ENCODE measurements at places on chromosomes 4 and X. TPM values are rescaled to one million over a fixed set of nuclear protein-coding genes. Genes with fewer than 3 reads are reported as not detected.

TMEM144 gene
- 8.3 TPM for total RNA-seq

FAM9B gene
- total RNA-seq = not detected

PJA1 gene
- total RNA-seq = 15.7 TPM

SERPINA7 gene
- total RNA-seq = not detected

MAGEA9B gene
- not detected for total RNA-seq

PCDH11X gene
- total RNA-seq = not detected

ZFP42 gene
- not detected for total RNA-seq

GPC4 gene
- total RNA-seq = 2.8 TPM

CWH43 gene
- not detected for total RNA-seq

BRS3 gene
- total RNA-seq = not detected

GRCh38 chr4:82811838-82812341 lies 13.3 kb upstream of the SCD5 start:
- DNase-seq = no peak

DNA sequence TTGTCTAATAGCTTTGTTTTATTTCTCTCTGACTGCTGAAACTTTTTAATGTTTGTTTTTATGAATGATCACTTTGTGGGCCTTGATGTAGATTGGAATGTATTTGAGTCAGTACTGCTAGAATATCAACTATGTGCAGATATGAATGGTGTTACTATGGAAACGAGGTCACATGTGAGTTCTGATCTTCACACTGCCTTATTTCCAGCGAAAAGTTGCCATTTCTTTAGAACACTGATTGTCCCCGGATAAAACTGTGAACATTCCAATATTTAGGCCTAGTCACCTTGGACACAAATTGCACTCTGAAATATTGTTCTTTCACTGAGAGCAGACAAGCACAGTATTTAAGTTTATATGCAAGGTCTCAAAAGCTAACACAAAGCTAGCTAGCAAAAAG lies 27.2 kb upstream of the MAGED1 start:
- DNase-seq = peak; percentile 16

DNA sequence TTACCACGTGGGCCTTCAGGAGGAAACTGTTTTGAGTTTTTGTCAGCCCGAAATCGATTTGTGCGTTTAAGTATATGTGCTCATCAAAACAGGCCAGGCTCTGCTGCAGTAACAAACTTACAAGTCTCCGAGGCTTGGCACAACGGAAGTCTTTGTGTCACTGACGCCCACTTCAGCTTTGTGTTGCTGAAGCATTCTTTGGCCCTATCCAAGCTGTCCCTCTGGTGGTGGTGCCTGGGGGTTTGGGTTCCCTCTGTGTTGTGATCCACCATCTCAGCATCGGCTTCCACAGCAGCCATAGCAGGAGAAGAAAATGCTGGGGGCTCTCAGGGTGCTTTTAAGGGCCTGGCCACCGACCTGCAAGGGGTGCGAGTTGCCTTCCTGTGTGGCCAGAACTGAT lies 176.4 kb downstream of the PTTG2 start:
- DNase-seq = no peak

- no peak for DNase-seq
Measured at GRCh38 chr4:7075962-7076695, 8.3 kb upstream of the GRPEL1 start.

- DNase-seq = no peak
Measured at GRCh38 chr4:33080275-33080674, 2360.1 kb downstream of the PCDH7 start.

GRCh38 chrX:55109306-55109705 lies 20.5 kb downstream of the PAGE2 start:
- peak; percentile 62 for DNase-seq

GRCh38 chr4:76074468-76074867 lies at the start of gene ART3:
ART3 (plus strand) TSS chr4:76074709; CDS start chr4:76075890, 1,181 bp downstream.
- no peak for DNase-seq

- DNase-seq = no peak
Measured at GRCh38 chr4:18042754-18043153, 21.2 kb upstream of the LCORL start.

- no peak for DNase-seq
Measured at GRCh38 chrX:132401935-132402334, 86.9 kb downstream of the MBNL3 start.

GRCh38 chrX:147893741-147894140 lies 18.0 kb upstream of the FMR1 start:
- DNase-seq = no peak

- DNase-seq = peak; percentile 45
Measured at GRCh38 chr4:176044589-176044951, 21.1 kb upstream of the WDR17 start.

GRCh38 chr4:123520325-123520724 lies 123.7 kb downstream of the SPRY1 start:
- DNase-seq = no peak

DNA sequence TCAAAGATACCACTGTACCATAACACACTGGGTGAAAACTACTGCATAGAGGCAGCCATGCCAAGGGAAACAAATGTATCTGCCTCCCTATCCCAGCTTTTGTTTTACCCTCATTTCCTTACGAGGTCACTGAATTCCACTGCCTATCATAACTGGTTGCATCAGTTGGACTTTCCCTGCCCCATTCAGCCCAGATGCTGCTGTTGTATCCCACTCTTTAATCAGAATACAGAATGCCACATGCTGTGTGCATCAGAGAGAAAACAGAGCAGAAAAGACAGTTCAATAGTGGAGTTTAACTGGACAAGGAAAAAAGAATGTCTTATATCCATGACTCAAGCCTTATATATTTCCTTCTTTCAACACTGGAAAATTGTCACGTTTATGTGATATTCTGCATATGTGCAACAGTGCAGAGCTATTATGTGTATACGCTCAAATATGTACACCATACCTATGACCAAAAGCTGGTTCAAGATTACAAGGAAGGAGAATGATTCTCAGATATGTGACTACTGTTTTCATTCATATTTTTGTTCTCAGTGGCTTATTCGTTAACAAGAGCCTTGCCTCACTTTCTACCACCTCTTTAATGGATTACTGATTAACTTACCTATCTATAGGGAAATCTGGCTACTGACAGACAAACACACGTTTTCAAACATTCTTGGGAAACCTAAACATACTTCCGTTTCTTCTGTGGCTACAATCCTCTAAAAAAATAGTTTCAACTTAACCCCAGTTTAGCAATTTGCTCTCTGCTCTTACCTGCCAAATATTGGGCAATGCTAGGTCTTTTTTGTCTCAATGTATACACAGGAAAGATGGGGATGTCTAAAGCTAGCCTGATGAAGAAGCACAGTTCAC lies 378.9 kb downstream of the SMARCA1 start:
- no peak for DNase-seq

- no peak for DNase-seq
Measured at GRCh38 chr4:8730159-8730558, 137.6 kb downstream of the CPZ start.

DNA sequence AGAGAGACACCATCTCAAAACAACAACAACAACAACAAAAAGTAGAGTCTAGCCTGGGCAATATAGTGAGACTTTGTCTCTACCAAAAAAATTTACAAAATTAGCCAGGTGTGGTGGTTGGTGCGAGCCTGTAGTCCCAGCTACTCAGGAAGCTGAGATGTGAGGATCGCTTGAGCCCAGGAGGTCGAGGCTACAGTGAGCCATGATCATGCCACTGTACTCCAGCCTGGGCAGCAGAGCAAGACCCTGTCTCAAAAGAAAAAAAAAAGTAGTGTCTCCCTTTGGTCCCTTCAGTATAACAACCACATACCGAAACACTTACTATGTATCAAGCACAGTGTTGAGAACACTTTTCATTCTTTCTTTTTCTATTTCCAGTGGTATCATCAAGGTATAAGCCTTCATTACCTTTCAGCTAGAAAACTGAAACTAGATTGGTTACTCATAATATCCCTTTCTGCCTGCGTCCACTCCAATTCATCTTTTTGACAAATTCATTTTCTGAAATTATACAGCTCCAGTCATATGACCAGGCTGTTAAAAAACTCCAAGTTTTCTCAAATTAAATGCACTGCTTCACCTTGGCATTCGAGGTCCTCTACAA lies 54.1 kb downstream of the RPS6KA3 start:
- no peak for DNase-seq

DNA sequence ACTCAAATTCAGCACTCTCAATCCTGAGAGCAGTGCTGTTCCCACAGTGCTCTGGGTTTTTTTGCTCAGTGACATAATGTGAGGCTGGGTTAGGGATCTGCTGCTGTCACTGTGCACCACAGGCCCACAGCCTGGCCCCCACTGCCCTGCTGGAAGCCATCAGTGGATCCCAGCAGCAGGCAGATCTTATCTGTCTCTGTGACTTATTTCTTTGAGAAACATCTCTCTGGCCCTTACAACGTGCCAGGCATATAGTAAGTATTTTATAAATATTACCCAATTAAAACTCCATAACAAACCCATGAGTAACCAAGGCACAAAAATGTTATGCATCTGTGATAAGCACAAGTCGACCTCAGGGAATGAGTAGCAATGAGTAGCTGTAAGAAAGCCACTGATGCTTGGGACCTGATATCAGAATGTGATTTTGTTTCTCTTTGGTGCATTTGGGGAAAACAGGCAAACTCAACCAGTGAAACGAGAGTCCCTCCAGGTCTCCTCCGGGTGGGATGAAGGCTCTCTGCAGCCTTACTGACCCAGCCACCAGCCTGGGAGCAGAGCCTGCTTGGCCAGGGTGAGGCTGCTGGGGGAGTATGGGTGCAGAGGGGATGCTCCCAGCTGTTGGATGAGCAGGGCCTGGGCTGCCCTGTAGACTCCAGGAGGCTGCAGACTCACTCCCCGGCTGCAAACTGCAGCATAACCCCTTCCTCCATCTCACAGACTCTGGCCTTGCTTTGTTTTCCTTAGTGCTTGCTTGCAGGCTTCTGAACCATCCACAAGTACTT lies 172.7 kb upstream of the LNX1 start:
- peak; percentile 90 for DNase-seq

GRCh38 chr4:146269228-146269653 lies 54.9 kb downstream of the REELD1 start:
- no peak for DNase-seq

DNA sequence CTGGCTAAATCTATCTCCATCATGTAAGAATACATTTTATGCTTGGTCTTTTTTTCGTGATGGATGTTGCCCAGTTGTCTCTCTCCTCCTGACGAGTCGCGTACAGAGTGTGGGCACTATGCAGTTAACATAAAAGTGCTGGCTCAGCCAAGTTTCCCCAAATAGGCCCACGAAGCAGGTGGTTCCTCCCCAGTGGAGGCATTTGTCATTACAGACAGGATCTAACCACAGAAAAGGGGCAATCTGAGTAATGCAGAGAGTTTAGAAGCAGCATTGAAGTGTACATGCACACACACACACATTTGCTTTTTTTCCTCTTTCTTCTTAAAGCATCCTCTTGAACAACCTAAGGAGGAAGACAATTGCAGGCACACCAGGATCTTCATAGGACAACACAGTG lies 188.7 kb upstream of the VCX start:
- DNase-seq = no peak

GRCh38 chr4:80459918-80460473 lies 124.5 kb downstream of the CFAP299 start:
- DNase-seq = no peak

DNA sequence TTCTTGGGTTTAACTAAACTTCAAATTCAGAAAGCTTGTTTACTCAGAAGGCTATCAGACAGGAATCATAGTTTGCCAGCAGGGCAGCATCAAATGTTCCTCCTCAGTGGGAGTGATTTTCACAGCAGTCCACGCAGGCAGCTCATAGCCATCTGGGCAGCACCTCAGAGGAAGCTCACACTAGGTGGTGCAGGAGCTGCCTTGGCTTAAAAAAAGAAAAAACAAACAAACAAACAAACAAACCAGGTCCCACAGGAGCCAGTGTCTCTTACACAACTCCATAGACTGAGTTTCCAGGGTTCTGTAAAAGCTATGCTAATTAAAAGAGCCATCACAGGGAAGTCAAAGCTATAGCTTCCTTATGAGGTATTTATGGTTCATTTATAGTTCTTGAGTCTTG lies 10.5 kb upstream of the KLHL5 start:
- no peak for DNase-seq

GRCh38 chr4:6322761-6323566 lies 53.3 kb downstream of the WFS1 start:
- no peak for DNase-seq

Measured in fibroblast of the aortic adventitia (primary cell).